ENCODE measurements at places on chromosomes 7 and 10.

GRCh38 chr10:101939008-101939648 lies 95.5 kb upstream of the KCNIP2 start:
- DNase-seq: no peak

DNA sequence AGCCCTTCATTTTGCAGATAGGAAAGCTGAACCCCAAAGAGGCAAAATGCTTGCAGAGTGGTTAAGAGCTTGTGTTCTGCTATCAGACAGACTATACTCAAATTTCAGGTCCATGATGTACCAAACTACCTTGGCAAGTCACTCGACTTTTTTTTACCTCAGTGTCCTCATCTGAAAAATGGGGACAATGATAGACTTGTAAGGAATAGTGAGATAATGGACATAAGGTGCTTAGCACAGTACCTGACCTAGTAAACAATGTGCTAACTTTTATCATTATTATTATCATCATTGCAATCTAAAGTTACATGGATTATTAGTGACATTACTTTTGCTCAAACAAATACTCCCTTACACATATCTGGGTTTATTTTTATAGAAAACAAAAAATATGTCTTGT lies 79.4 kb upstream of the ARID5B start:
- DNase-seq: no peak

DNA sequence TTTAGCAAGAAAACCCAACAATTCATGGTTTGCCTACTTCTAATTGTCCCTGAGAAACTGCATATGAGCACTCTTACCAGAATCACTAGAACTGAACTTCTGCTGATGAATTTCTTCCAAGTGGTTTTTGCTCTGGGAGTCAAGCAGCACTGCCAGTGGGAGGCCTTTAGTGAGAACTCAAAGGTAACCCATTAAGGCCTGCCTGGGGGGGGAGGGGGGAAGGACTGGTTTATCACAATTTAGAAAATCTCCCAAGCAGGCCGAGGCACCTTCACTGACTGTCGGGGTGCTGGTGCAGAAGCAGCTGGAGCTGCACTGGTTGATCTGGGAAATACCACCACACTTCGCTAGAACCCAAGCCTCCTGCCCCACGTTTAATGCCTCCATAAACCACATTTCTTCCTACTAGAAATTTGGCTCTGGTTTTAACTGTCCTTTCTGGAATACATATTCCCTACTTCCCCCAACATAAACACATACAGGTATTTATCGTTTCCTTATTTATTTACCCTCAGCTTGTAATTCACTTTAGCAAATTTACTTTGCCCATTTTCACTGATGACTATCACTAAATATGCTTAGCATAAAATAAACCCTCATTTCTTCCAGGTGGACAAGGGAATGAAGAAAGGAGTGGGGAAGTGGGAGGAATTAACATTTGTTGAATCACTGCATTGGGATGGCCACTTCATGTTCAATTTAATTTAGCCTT lies 14.2 kb downstream of the ANK3 start:
- DNase-seq: no peak

GRCh38 chr10:89659143-89660131 lies 14.4 kb upstream of the PANK1 start:
- DNase-seq: no peak

DNA sequence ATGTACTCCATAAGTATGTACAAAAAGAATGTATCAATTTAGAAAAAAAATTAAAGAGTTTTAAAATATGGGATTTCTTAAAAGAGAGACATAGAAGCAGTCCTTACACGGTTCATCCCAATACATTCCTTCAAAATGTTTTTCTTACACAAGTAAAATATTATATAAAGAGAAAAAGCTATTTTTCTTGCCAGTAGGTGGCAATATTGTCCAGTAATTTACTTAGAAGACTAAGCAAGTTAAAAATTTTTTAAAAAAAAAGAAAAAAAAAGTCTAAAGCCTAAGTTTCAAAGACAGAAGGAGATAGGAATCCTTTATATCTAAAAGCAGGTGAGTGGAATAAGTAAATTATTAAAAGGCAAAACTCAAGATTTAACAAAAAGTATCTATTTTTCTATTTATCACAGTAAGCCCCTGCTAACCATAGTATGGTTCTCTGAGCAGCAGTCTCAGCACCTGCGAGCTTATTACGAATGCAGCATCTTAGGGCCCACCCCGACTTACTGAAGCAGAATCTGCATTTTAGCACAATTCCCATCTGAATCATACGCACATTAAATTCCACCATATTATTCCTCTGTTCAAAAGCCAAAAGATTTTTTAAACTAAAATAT lies 240.6 kb downstream of the DGKI start:
- no peak for DNase-seq

All from Right ventricle myocardium superior (tissue), 1 donor.